ENCODE measurements at places on chromosomes 16 and 17.

DNA sequence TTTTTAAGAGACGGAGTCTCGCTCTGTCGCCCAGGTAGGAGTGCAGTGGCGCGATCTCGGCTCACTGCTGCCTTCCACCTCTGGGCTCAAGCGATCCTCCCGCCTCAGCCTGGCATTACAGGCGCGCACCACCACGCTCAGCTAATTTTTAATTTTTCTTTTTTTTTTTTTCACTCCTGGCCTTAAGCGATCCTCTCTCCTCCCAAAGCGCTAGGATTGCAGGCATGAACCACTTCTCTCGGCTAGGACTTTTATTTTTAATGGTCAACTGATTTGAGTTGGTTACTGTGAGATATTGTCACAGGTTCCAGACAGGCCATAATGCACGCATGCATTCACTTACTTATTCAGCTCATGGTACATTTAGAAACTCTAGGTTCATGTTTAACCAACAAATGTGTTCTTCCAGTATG lies 888 bp downstream of the PIGW start:
- DNase-seq = no peak

DNA sequence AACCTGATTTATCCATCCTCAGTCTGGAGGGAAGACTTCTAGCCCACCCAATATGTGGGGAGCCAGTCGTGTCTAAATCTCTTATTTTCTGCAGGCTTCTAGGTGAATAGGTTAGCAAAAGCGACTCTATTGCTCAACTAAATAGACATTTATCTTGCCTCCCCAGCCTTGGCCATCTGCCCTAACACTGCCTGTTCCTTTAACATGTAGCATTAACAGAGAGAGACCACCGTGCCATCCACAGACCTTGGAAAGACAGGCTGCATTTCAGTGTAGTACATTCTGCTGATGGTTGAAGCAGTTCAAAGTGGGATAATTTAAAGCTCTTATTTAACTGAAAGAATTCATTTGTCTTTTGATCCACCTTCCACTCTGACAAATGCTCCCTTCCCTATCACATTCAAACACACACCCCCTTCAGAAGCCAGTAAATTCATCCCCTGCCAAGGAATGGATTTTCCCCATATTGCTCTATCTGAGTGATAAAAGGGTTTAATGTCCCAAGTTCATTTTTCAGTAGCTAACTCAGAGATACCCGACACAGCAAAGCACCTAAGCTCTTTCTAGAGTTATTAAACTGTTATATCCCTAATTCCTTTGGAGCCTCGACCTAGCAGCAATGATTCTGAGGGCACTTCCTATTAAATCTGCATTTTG lies 58.1 kb upstream of the COX10 start:
- DNase-seq = no peak

DNA sequence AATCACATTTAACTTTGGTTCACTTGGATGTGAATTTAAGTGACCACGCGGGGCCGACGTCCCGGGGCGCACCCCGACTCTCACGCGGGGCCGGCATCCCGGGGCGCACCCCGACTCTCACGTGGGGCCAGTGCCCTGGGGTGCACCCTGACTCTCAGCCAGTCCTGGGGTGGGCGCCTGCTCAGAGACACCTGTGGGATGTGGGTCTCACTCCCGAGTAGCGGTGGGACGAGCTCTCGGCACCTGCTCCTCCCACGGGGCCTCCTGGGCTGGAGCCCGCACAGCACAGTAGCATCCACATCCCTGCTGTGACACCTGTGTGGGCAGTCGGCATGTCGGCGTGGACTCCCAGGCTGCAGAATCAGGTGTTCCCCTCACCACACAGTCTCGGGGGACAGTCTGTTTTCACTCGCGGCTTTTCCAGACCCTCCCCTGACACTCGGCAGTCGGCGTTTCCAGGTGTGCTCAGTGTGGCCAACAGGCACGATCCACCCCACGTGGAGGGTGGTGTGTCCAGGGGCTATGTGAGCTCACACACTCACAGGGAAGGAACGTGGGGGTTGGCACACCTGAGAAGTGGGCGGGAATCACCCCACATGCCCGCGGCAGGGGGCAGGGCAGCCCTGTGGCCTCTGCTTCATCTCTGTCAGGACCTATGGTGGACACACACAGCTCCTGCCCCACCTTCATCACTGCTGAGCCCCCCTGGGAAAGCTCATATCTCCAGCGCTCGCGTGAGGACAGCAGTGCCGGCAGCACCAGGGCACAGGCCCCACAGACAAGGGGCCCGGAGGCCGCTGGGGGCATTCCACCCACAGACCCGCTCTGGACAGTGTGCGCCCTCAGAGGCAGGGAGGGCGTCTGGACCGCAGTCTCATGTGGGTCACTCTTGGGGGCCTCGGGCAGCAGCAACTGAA lies 51.8 kb downstream of the LMF1 start:
- no peak for DNase-seq

DNA sequence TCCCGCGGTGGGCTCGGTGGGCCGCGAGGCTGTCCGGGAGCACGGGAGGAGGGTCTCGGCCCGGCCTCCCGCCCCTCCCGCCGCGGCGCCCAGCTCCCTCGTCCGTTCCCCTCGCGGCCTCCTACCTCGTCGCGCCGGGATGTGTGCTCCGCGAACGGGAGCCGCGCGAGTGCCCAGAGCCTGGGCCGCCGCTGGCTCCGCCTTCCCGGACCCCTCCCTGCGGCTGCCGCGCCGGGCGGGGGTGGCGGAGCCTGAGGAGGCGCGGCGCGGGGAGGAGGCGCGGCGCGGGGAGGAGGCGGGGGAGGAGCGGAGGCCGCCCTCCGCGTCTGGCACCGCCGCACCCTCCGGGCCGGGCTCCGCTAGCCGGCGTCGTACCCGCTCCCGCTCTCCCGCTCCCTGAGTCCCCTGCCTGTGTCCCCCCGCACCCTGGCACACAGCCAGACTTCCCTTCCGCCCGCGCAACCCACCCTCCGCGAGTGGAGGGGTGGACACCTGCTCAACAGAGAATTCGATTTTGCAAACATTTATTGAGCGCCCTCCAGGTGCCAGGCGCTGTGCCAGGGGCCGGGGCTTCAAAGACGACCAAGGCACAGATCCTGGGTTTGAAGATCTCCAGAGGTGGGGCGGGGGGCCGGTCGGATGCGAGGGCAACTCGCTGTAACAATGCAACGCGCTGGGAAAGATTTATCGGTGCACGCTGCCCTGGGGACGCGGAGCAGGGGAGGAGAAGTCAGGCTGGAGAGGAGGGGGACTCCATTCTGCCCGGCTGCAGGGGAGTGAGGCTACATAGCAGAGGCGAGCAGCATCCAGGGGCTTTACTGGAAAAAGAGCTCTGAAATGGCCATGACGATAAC lies at the start of gene MPP3:
Gene MPP3, minus strand, starts transcription at position 171 of the 854 bp plus-strand sequence. CDS start 1,240 bp downstream, outside the sequence.
- peak; percentile 59 for DNase-seq

- no peak for DNase-seq
These were observed 344.2 kb downstream of the CPPED1 start for GRCh38 chr16:12459391-12460063.

DNA sequence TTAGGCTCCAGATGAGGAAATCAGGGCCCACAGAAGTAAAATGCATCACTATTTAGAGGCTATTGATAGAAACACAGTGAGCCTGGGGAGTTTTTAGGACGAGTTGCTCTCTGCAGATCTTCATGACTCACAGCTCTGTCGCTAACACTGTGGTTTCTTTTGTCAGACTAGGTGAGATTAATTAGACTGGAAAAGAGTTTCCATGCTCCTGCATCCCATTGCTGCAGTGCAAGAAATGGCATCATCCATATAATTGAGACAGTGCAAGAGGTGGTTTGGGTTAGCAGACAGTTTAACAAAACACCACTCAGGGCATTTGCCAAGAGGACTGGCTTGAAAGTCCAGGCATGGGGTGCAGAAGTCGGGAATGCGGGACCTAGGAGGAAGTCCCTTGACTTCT lies 198.8 kb upstream of the CACNG5 start:
- peak; percentile 87 for DNase-seq

DNA sequence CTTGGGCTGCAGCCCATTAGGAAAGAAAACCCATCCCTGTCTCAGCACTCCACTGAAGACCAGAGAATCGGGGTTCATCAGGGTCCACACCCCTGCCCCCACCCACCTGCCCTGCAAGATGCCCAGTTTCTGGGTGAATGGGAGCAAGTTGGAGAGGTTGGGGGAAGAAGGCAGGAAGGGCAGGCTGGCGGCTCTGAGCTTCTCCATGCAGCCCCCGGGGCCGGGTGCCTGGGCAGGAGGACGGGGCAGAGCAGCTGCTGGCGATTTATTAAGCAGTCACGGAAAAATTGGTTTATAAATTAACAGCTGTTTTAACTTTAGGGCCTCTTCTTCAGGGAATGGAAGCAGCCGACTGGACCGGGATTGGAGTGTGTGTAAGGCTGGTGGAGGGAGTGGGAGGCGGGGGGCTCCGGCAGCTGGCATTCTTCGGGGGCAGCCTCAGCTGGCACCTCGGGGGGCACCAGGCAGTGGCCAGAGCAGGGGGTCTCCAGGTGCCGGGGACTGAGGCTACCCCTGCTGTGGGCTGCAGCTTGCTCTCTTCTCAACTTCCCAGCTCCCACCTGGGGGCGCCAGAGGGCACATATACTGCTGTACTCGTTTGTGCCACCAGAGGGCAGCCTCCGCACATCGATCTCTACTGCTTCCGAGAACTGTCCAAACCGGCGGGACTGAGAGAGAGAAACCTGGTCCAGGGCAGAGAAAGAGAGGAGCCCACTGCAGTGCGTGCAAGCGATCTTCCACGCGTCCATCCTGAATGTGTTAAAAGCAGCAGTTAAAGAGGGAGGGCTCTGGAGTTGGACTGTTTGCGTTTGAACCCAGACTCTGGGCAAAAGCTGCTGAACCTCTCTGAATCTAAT lies 5.0 kb upstream of the PPP1R1B start:
- DNase-seq = peak; percentile 69

GRCh38 chr17:7477392-7478275 lies 1.8 kb downstream of the ZBTB4 start:
- peak; percentile 95 for DNase-seq

- DNase-seq = no peak
These were observed 94.1 kb downstream of the CYTH1 start for GRCh38 chr17:78687944-78688343.

DNA sequence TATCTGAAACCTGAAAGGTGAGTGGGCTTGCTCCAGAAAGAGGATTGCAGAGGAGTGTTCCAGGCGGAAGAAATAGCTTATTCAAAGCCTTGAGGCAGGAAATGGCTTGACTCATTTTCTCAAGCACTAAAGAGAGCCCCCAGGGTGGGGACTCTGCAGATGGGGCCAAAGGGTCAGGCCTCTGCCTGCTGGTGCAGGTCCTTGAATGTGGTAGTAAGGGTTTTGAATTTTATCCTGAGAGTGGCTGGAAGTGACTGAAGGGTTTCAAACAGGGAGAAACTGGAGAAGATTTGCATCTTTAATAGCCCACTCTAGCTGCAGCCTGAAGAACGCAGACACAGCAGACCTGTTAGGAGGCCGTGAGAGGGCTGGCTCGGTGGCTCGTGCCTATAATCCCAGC lies 144.4 kb downstream of the CCT6B start:
- DNase-seq = no peak

- DNase-seq = no peak
These were observed 54.1 kb downstream of the FTO start for GRCh38 chr16:53757971-53758609.

- DNase-seq = no peak
These were observed 44.8 kb upstream of the CLEC18B start for GRCh38 chr16:74465851-74466685.

GRCh38 chr17:80546267-80546666 lies 1.6 kb downstream of the RPTOR start:
- no peak for DNase-seq

DNA sequence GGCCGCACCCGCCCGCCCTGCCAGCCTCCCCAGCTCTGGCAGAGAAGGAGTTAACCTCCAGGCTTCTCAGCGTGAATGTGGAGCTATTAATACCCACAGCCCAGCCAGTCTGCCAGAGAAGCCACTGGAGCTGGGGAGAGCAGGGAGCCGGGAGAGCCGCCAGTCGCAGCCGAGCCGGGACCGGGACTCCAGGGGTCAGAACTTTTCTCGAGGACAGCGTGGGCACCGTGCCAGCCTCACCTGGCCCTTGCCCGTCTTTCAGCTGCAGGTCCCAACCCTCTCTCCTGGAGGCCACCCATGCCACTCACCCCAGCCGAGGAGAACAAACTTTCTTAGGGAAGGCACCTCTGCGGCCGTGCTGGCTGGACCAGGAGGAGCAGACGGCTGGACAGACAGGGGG lies 33.8 kb upstream of the SBK1 start:
- peak; percentile 4 for DNase-seq

- no peak for DNase-seq
These were observed 176.8 kb downstream of the XYLT1 start for GRCh38 chr16:17293813-17294558.

GRCh38 chr17:28366605-28367004 lies 1.6 kb upstream of the SEBOX start:
- DNase-seq = no peak

- peak; percentile 99 for DNase-seq
These were observed 16.2 kb upstream of the NAGLU start for GRCh38 chr17:42519546-42520491.

GRCh38 chr16:8655184-8655717 lies 19.2 kb upstream of the ABAT start:
- peak; percentile 35 for DNase-seq

Data from IMR-90 (cell line).